ENCODE measurements at places on chromosomes 6 and 20. TPM values are rescaled to one million over a fixed set of nuclear protein-coding genes. Genes with fewer than 3 reads are reported as not detected.

DNA sequence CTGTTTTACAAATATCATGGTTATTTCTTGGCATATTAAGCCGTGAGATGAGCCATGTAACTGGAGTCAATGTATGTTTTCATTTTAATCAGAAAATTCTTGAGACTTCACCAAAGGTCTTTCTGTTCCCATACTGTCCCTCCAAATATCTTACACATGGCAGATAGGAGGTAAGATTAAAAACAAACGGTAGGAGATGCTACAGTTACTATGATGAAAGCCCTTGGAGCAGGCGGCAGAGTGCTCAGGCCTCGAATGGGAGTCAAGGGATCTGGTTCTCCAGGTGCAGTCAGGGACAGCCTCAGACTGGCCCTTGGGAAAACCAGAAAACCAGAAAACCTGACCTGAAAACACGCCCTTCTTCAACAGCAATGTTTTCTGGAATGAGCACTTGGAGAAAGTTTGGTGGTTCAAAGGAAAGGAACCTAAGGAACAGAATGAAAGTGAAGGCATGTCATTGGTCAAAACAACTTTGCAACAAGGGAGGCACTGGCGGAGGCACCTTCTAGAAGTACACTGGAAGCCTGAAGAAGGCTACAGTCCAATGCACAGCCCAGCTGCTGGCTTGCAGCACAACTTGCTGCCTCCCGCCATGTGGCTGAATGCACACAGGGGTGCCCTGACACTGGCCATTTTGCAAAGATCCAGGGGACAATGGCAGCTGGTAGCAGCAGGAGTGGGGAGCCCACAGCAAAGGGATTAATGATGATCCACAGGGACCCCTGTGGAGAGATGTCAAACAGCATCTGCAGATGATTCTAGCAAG is 17.4 kb upstream of the FOXO3 start:
- no peak overlapping the region for H3K4me3 ChIP-seq
- no peak for DNase-seq
- no peaks in the 10 kb centered on the region for H3K4me1 ChIP-seq
- H3K27ac ChIP-seq, result no peak overlapping the region
- no peaks in the 10 kb centered on the region for H3K36me3 ChIP-seq
- no peaks in the 10 kb centered on the region for H3K27me3 ChIP-seq

DNA sequence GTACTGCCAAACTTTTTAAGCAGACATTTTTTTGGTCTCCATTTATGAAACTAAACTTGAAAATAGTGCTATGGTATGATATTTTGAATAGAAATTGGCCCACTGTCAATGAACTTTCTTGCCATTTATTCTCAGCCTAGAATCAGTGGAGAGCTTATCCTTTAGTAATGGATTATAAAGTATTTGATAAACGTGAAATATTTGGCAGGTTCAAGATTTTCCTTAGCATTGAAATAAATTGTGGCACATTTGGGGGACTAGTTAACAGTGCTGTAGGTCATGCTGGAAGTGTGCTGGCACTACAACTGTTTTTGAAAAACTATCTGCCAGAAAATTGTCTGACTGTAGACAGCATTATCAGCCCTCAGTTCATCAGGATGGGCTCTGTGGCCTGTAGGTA is 2.1 kb downstream of the PRSS35 start:
- H3K27ac ChIP-seq, result no peak overlapping the region
- H3K4me3 ChIP-seq, result no peak overlapping the region
- peaks cover 20% of the 10 kb centered on the region for H3K4me1 ChIP-seq
- no peak for DNase-seq
- H3K27me3 ChIP-seq, result no peaks in the 10 kb centered on the region

DNA sequence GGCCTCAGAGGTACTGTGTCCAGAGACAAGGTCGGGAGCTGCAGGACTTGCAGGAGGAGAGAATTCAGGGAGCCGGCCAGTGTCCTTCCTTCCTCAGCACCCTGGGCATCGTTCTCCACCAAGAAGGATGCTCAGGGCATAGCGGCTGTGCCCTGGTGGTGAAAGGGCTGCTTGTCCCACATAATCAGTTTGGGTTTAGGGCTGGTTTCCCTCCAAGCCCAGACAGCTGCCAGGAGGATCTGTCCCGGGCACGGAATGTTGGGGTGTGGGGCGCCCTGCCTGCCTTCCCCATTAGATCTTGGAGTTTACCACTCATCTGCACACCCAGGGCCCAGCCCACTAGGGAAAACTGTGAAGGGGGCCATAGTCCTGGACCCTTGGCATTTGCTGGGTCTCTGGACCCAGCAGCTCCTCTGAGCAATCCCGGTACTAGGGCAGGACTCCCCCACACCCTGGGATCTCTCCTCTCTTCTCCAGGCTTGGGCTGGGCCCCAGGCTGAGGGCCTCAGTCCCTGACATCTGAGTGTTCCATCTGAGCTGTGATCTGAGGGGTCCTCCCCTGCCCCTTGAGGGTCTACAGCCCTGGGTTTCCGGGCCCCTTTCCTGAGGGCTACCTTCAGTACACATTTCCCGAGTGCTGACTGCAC is 18.6 kb upstream of the SPDEF start:
- H3K4me1 ChIP-seq, result no peaks in the 10 kb centered on the region
- H3K27me3 ChIP-seq, result no peaks in the 10 kb centered on the region

GRCh38 chr6:124200661-124201060 is 397.0 kb downstream of the NKAIN2 start:
- H3K4me1 ChIP-seq, result no peaks in the 10 kb centered on the region
- H3K36me3 ChIP-seq, result no peaks in the 10 kb centered on the region
- H3K4me3 ChIP-seq, result no peak overlapping the region
- H3K27ac ChIP-seq, result no peak overlapping the region

- H3K4me3 ChIP-seq, result no peak overlapping the region
- no peak overlapping the region for H3K27ac ChIP-seq
- H3K4me1 ChIP-seq, result no peaks in the 10 kb centered on the region
- no peaks in the 10 kb centered on the region for H3K27me3 ChIP-seq
Measured at GRCh38 chr6:72140795-72141194, 254.4 kb downstream of the RIMS1 start.

- no peaks in the 10 kb centered on the region for H3K36me3 ChIP-seq
- H3K4me3 ChIP-seq, result no peak overlapping the region
- DNase-seq, result no peak
- H3K27me3 ChIP-seq, result no peaks in the 10 kb centered on the region
- peaks cover 67% of the 10 kb centered on the region for H3K4me1 ChIP-seq
Measured at GRCh38 chr6:143699430-143699825, 21.7 kb downstream of the PHACTR2 start.

- H3K4me1 ChIP-seq, result no peaks in the 10 kb centered on the region
- DNase-seq, result no peak
- no peak overlapping the region for H3K27ac ChIP-seq
- no peaks in the 10 kb centered on the region for H3K27me3 ChIP-seq
- no peak overlapping the region for H3K4me3 ChIP-seq
Measured at GRCh38 chr6:29619578-29620160, 13.3 kb downstream of the GABBR1 start.

DNA sequence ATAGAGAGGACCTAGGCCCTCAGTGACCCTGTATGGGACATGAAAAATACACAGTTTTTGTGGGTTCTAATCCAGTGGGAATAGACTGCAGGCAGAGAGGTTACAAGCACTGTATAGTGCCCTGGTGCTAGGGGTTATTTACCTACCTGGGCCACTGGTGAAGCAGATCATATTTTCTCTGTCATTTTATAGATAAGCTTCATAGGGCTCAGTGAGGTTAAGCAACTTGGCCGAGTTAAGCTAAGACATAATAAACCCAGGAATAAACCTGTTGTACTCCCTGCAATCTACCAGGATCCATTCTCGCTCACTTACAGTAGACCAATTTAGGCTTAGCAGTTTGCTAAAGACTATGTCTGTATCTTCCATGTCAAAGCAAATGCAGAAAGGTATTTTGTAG is 340.6 kb upstream of the KHDRBS2 start:
- no peaks in the 10 kb centered on the region for H3K27me3 ChIP-seq
- no peak overlapping the region for H3K4me3 ChIP-seq
- no peak overlapping the region for H3K27ac ChIP-seq
- no peaks in the 10 kb centered on the region for H3K36me3 ChIP-seq
- H3K4me1 ChIP-seq, result no peaks in the 10 kb centered on the region

DNA sequence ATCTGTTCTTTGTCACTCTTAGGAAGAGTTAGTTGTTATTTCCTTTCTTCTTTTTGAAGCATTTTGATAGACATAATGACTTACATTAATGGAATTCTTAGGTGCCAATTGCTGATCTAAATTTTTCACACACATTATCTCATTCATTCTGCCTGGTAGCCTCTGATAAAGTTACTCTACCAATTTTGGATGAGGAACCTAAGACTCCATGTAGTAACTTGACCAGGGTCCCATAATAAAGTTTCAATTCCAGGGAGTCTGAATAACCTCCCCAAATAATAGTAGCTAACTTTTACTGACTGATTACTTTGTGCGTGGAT is 73.2 kb upstream of the CITED2 start:
- no peak for DNase-seq
- H3K36me3 ChIP-seq, result no peaks in the 10 kb centered on the region
- no peak overlapping the region for H3K4me3 ChIP-seq
- H3K27ac ChIP-seq, result no peak overlapping the region
- H3K4me1 ChIP-seq, result no peaks in the 10 kb centered on the region

DNA sequence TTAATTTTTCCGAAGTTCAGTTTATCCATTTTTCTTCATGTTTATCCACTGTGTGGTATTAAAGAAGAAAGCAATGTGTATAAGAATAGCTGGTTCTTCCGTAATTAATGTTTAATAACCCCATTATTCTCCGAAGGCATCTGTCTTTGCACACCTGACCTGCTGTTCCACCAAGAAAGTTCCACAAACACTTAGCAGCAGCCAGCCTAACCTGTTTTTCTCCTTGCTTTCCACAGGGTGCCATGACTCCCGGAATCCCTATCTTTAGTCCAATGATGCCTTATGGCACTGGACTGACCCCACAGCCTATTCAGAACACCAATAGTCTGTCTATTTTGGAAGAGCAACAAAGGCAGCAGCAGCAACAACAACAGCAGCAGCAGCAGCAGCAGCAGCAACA is 7.4 kb downstream of the TBP start:
- H3K27ac ChIP-seq, result no peak overlapping the region
- no peak for DNase-seq
- H3K27me3 ChIP-seq, result no peaks in the 10 kb centered on the region
- H3K36me3 ChIP-seq, result peaks cover 15% of the 10 kb centered on the region

DNA sequence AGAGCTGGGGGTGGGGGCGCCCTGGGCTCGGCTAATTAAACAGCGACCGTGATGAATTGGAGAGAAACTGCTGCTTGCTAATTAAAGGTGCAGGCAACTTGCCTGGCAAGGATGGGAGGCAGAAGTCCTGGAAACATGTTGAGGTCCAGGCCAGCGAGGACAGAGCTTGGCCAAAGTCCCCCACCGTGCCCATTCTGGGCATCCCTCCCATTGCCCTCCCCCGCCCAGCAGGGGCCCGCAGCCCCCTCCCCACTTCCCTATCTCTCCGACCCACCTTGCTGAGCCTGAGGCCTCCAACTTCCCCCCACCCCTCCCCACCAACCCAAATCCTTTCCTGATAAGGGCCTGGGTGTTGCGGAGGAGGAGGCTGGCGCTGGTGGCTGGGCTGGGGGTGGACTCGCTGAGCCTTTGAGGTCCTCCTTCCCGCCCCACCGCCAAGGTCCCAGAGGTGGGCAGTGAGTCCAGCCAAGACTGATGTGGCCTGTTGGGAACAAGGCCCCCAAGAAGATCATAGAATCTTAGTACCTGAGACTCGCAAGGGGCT is 23.3 kb downstream of the C20orf203 start:
- H3K27ac ChIP-seq, result no peak overlapping the region
- no peak overlapping the region for H3K4me3 ChIP-seq
- H3K4me1 ChIP-seq, result no peaks in the 10 kb centered on the region
- DNase-seq, result no peak
- H3K36me3 ChIP-seq, result no peaks in the 10 kb centered on the region

DNA sequence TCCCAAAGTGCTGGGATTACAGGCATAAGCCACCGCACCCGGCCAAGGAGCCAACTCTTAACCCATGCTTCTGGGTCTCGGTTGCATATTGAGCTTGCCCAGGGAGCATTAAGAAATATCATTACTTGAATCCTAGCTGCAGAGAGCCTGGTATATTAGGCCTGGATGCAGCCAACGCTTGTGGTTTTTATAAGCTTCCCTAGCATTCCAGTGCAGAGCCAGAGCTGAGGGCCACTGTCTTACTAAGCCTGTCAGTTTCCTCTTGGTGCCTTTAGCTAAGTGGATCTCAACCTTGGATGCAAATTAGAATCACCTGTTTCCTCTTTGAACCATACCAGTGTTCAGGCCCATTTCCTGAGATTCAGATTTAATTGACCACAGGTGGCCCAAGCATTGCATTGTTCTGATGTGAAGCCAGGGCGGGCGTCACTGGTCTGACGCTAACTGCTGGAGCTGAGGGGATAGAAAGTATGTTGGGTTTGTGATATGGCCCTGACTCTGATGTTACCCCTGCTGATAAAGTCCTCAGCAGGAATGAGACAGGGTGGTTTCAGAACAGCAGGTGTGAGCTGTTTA is 76.3 kb downstream of the BTBD3 start:
- no peaks in the 10 kb centered on the region for H3K27me3 ChIP-seq
- no peak overlapping the region for H3K4me3 ChIP-seq
- H3K27ac ChIP-seq, result no peak overlapping the region
- DNase-seq, result no peak

DNA sequence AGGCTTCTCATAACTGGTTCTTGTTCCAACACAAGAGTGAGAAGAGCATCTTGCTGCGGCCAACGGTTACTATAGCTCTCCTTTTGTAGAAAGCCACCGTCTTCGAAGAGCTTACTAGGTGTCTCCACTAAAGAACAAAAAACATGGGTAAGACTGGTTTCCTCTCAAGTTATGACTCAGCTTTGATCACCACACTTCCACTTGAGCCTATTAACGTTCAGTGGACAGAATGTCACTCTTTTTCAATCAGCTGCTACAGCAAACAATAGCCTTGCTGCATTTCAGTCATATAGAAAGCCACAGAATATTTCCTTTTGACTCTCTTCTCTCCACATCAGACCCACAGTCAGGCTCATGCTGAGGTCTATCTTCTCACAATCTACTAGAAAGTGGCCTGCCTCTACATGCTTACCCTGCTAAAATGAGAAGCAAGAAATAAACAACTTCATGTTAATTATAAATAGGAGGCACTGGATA is 243.5 kb upstream of the PREP start:
- H3K36me3 ChIP-seq, result no peaks in the 10 kb centered on the region
- H3K27me3 ChIP-seq, result no peaks in the 10 kb centered on the region
- no peak overlapping the region for H3K27ac ChIP-seq
- no peak overlapping the region for H3K4me3 ChIP-seq
- peaks cover 4% of the 10 kb centered on the region for H3K4me1 ChIP-seq
- no peak for DNase-seq

DNA sequence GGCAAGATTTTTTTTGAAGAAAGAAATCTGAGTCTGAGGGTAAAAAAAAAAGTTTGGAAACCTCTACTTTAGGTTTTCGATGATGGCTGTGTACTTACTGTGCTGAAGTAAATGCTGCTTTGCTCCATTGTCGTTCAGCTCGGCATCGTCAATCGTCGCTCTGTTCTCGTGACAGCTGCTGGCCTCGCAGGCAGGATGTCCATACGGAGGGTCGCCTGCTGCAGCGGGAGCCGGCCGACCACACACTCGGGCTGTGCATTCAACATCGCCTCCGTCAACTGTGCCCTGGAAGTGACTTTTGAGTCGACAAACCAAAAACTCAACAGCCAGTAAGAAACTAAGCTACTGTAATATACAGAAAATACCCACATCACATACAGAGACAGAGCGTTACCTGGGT is 53.1 kb upstream of the SMOC2 start:
- no peaks in the 10 kb centered on the region for H3K27me3 ChIP-seq
- DNase-seq, result no peak
- no peaks in the 10 kb centered on the region for H3K36me3 ChIP-seq
- no peak overlapping the region for H3K4me3 ChIP-seq
- H3K27ac ChIP-seq, result no peak overlapping the region

Gene HAO1
- total RNA-seq, result not detected

Gene NKX2-2
- total RNA-seq, result 0.35 TPM

Gene GCLC
- 29.6 TPM for total RNA-seq

Gene CST4
- not detected for total RNA-seq

Gene CD83
- total RNA-seq, result 1.1 TPM

Gene SEMG1
- not detected for total RNA-seq

Gene C6orf141
- 0.54 TPM for total RNA-seq

All from thoracic aorta (tissue), 2 donors.